ENCODE measurements at places on chromosomes 4 and X. TPM values are rescaled to one million over a fixed set of nuclear protein-coding genes. Genes with fewer than 3 reads are reported as not detected.

- no peak for DNase-seq
These were observed 1.8 kb downstream of the MAML3 start for GRCh38 chr4:140152013-140152703.

GRCh38 chrX:11264925-11265324 lies 28.3 kb upstream of the AMELX start:
- no peak for DNase-seq

DNA sequence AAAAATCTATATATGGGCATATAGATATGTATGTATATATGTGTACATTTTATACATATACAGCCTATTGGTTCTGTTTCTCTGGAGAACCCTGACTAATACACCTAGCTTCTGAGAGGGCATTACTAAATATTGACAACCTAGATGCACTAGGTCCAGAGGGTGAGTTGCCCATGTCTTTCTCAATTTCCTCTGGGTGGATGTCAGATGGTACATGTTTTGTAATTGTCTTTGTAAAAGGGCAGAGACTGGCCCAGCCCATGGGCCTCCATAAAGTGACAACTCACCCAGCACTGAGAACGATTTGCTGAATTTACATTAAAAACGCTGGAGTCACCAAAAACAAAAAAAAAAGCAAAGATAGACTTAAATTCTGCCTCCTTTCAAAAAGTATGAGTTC lies 198.5 kb upstream of the FAM241A start:
- no peak for DNase-seq

- DNase-seq, result no peak
These were observed 123.6 kb upstream of the MSX1 start for GRCh38 chr4:4735870-4736269.

DNA sequence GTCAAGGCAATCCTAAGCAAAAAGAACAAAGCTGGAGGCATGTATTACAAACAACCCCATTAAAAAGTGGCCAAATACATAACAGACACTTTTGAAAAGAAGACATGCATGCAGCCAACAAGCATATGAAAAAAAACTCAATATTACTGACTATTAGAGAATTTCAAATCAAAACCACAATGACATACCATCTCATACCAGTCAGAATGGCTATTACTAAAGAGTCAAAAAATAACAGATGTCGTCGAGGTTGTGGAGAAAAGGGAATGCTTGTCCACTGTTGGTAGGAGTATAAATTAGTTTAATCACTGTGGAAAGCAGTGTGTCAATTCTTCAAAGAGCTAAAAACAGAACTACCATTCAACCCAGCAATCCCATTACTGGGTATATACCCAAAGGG lies 604.6 kb upstream of the GRIA3 start:
- no peak for DNase-seq

DNA sequence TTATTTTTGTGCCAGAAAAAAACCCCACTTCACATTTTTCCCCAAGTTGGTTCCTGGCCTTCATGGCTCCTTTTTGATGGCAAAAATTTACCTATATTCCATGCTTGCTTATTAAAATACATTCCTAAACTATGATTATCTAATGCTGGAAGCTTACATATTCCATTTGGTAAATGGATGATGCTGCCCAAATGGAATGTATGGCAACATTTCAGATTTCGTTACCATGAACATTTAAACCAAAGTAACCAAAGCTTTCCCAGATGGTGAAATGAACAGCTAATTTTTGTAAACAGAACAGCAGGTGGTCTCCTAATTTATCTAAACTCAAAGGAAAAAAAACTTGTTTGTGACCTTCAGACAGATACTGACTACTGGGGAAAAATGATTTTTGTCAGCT lies 110.8 kb upstream of the TEX13A start:
- DNase-seq, result no peak

- DNase-seq, result no peak
These were observed at the start of gene MGARP for GRCh38 chr4:139279760-139280620. Gene MGARP (minus strand): TSS chr4:139280225. CDS start chr4:139280158, 67 bp downstream.

- DNase-seq, result no peak
These were observed 837 bp downstream of the DCHS2 start for GRCh38 chr4:154490583-154491340.

- no peak for DNase-seq
These were observed 6.8 kb upstream of the BCOR start for GRCh38 chrX:40104630-40104984.

DNA sequence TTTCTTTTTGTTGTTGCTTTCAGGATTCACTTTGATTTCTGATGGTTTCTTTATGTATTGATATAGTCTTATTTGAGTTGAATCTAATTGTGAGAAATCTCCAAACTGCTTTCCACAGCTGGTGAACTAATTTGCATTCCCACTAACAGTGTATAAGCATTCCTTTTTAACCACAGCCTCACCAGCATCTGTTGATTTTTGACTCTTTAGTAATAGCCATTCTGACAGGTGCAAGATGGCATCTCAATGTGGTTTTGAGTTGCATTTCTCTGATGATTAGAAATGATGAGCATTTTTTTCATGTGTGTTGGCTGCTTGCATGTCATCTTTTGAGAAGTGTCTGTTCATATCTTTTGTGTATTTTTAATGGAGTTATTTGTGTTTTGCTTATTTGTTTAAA lies 1023.1 kb downstream of the SH3BGRL start:
- DNase-seq, result no peak

Gene CPZ
- total RNA-seq, result 5.2 TPM

DNA sequence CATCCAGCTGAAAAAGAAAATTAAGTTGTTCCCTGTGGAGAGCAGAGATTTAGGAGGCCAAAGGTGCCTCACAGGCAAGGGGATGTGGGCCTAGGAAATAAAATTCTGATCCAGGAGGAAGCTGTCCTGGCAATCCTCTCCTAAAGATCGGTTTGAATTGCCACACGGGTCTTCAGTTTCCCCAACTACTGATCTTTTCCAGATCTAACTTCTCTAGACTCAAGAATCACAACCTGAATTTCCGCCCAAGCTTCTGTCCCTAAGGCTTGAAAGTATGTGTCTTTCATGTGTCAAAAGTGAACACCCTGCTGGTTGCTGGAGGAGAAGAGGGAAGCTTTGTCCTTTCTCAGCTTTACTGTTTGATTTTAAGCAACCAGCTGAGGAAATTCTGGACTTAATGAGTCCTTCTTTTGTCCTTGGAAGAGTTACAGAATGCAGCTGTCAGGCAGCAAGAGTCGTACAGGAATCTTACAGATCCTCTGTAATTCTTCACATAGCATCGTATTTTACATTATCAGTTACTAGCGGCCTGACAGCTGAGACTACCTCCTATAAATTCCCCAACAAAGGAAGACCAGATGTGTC lies 93.8 kb downstream of the INPP4B start:
- no peak for DNase-seq

DNA sequence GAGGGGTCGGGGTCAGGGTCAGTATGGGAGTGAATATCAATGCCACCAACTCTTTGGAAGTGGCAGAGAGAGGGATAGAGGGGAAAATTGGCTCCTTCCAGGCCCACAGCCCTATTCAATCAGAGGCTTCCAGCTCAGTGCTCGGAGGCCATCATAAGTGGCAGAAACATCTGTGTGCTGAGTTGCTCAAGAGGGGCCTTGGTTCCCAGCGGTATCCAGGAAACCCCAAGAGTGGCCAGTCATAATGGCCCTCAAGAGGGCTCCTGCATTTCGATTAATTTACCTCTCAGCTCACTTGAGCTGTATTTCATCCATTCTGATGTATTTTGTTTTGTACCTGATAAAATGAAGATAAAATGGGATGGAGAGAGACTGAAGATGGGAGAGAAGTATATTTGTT lies 154.3 kb upstream of the EOLA2 start:
- DNase-seq, result no peak

Gene F11
- total RNA-seq, result not detected

- DNase-seq, result no peak
These were observed 11.6 kb downstream of the SASH3 start for GRCh38 chrX:129791336-129791735.

Measured in Caco-2 (cell line).